ENCODE measurements at places on chromosomes 4 and X. TPM values are rescaled to one million over a fixed set of nuclear protein-coding genes. Genes with fewer than 3 reads are reported as not detected.

The PRDM5 gene
- polyA plus RNA-seq: 2.0 TPM

The F9 gene
- polyA plus RNA-seq: not detected

The PABPC1L2B gene
- not detected for polyA plus RNA-seq

GRCh38 chrX:50988649-50989048 lies 78.1 kb downstream of the BMP15 start:
- H3K4me3 ChIP-seq: no peak overlapping the region
- H3K27ac ChIP-seq: no peak overlapping the region
- H3K36me3 ChIP-seq: no peaks in the 10 kb centered on the region
- DNase-seq: peak; percentile 23

DNA sequence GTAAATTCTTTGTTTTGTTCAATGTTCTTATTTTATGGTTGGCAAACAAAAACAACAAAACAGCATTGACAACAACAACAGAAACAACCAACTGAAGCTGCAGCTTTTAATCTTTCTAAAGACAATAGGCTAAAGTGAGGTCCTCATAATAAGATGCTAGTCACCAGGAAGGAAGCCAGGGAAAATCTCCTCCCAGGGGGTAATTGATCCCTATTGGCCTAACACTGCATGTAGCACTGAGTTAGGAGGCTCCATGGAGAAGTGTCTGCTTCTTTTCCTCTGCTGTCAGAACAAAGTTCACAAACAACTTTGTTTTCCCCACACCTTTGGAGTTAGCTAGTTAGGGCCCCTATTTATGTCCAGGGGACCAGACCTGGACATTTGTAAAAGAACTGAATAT lies 4.7 kb upstream of the LRAT start:
- no peaks in the 10 kb centered on the region for H3K4me1 ChIP-seq
- DNase-seq: no peak
- no peak overlapping the region for H3K4me3 ChIP-seq
- H3K27me3 ChIP-seq: peaks cover 31% of the 10 kb centered on the region
- no peak overlapping the region for H3K27ac ChIP-seq

DNA sequence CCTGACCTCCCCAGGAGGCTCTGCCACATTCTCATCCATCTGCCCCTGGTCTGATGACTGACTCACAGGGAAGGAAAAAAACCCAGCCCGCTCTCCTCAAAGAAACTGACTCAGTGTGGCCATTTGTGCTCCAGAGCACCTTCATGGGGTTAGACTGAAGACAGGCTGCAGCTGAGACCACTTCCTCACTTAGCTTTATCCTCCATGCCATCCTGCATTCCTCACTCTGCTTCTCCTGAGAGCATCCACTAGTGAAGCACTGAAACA lies 35.9 kb upstream of the HPSE start:
- no peak overlapping the region for H3K27ac ChIP-seq
- H3K27me3 ChIP-seq: no peaks in the 10 kb centered on the region
- no peaks in the 10 kb centered on the region for H3K4me1 ChIP-seq

- no peaks in the 10 kb centered on the region for H3K36me3 ChIP-seq
- H3K4me3 ChIP-seq: peak overlapping the region; percentile 46
- H3K27ac ChIP-seq: peak overlapping the region; percentile 35
- H3K27me3 ChIP-seq: no peaks in the 10 kb centered on the region
Measured at GRCh38 chrX:14496674-14497073, 32.7 kb upstream of the GLRA2 start.

DNA sequence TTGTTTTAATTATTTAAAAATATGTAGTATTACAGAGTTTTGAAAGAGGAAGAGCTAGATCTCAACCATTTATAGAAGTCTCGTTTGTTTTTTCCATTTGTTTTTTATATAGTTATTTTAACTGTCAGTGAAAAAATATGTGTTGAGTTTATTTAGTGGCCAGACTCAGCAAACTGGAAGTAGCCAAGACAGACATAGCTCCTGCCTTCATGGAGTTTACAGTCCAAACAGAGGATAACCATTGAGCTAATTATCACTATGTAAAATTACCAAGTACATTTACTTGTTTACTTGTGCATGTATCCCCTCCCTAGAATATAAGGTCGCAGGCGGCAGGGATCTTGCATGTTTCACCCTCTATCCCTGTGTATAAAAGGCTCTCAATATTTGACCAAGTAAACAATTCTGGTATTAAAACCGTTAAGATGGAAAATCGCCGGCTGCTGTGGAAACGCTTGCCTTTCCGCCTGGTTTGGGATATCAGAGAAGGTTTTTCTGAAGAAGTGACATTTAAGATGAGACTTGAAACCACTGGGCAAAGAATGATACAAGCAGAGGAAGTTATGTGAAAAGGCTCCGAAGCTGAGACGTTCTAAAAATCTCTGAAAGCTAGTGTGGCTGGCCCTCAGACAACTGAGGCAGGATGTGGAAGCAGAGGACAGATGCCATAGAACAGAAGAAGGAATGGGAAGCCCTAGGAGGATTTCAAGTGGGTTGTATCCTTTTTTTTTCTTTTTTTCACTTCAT lies 1.3 kb upstream of the CCNI start:
- H3K27me3 ChIP-seq: no peaks in the 10 kb centered on the region
- H3K4me1 ChIP-seq: peaks cover 17% of the 10 kb centered on the region
- H3K4me3 ChIP-seq: peak overlapping the region; percentile 91
- H3K27ac ChIP-seq: peak overlapping the region; percentile 100
- no peaks in the 10 kb centered on the region for H3K36me3 ChIP-seq

- no peaks in the 10 kb centered on the region for H3K27me3 ChIP-seq
- H3K36me3 ChIP-seq: no peaks in the 10 kb centered on the region
- no peak overlapping the region for H3K27ac ChIP-seq
- no peak for DNase-seq
- no peaks in the 10 kb centered on the region for H3K4me1 ChIP-seq
Measured at GRCh38 chrX:51766546-51766945, 23.3 kb downstream of the GSPT2 start.

GRCh38 chrX:53135581-53135980 lies 41.6 kb downstream of the KANTR start:
- no peaks in the 10 kb centered on the region for H3K27me3 ChIP-seq
- no peak for DNase-seq
- H3K4me3 ChIP-seq: no peak overlapping the region
- no peaks in the 10 kb centered on the region for H3K4me1 ChIP-seq

- peak overlapping the region; percentile 74 for H3K27ac ChIP-seq
- DNase-seq: no peak
- H3K27me3 ChIP-seq: no peaks in the 10 kb centered on the region
- no peak overlapping the region for H3K4me3 ChIP-seq
Measured at GRCh38 chr4:88613417-88613875, 21.2 kb downstream of the HERC3 start.

GRCh38 chr4:74097631-74098426 lies 1.2 kb downstream of the CXCL2 start:
- peak overlapping the region; percentile 70 for H3K27ac ChIP-seq
- H3K27me3 ChIP-seq: no peaks in the 10 kb centered on the region
- no peak for DNase-seq
- no peaks in the 10 kb centered on the region for H3K36me3 ChIP-seq
- H3K4me3 ChIP-seq: peak overlapping the region; percentile 66

- H3K4me3 ChIP-seq: no peak overlapping the region
- H3K27ac ChIP-seq: no peak overlapping the region
- H3K36me3 ChIP-seq: no peaks in the 10 kb centered on the region
Measured at GRCh38 chr4:79467246-79467932, 59.4 kb upstream of the GK2 start.

- H3K27ac ChIP-seq: no peak overlapping the region
- no peak for DNase-seq
- H3K4me1 ChIP-seq: no peaks in the 10 kb centered on the region
- no peaks in the 10 kb centered on the region for H3K36me3 ChIP-seq
- H3K4me3 ChIP-seq: no peak overlapping the region
Measured at GRCh38 chr4:20944451-20944850, 244.2 kb downstream of the PACRGL start.

GRCh38 chr4:41461780-41462307 lies 76.1 kb upstream of the LIMCH1 start:
- DNase-seq: no peak
- no peak overlapping the region for H3K27ac ChIP-seq
- no peaks in the 10 kb centered on the region for H3K36me3 ChIP-seq
- H3K27me3 ChIP-seq: no peaks in the 10 kb centered on the region
- no peak overlapping the region for H3K4me3 ChIP-seq

DNA sequence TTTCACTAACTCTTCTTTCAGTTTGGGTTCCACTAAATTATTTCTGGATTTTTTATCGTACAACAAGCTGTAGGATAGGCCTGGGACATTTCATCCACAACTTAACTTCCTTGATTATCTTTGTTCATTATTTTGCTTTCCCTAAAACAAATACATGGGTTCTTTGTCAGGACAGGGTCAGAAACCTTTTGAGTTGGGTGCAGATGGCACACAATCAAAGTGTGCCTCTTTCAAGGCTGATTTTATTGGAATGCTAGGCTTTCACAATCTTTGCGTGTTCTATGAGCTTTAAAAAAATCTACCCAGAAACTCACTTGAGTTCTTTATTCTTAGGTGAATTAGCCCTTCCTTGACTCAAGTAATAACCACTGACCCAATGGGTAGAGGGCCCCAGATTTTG lies 348.4 kb downstream of the FAM47B start:
- H3K36me3 ChIP-seq: no peaks in the 10 kb centered on the region
- no peaks in the 10 kb centered on the region for H3K27me3 ChIP-seq
- no peaks in the 10 kb centered on the region for H3K4me1 ChIP-seq

DNA sequence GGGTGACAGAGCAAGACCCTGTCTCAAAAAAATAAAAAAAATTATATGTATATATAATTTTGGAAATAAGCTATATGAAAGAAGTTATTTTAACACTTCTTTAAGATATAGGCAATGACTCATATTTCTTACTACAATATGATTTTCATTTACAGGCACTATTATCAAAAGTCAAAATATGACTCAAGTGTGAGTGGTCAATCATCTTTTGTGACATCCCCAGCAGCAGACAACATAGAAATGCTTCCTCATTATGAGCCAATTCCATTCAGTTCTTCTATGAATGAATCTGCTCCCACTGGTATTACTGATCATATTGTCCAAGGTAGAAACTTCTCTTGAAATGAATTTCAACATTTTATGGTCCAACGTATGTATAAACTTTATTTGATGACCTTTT lies 20.8 kb downstream of the OCIAD1 start:
- no peak overlapping the region for H3K4me3 ChIP-seq
- peaks cover 97% of the 10 kb centered on the region for H3K36me3 ChIP-seq
- no peaks in the 10 kb centered on the region for H3K4me1 ChIP-seq
- DNase-seq: no peak
- H3K27me3 ChIP-seq: no peaks in the 10 kb centered on the region
